ENCODE measurements at places on chromosomes 6 and 20.

- no peak for DNase-seq
Measured at GRCh38 chr6:116018976-116019375, 41.7 kb downstream of the FRK start.

DNA sequence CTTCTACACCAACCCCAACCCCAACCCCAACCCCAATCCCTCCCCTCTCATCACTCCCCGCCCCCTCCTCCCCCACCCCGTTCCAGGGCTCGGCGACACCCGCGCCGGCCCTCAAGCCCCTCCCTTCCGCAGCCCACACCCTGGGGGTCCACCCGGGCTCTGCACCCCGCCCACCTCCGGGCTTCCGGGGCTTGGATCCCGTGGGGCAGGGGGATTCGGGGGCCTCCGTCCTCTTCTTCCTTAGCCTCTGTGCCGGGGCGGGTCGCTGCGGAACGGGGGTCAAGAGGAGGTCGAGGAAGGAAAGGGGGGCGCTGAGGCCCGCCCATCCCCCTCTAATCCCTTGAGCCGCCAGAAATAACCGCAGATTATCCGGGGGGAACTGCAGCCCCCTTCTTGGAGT lies 690 bp downstream of the TULP1 start:
- no peak for DNase-seq

GRCh38 chr20:53874706-53875105 lies 195.7 kb downstream of the BCAS1 start:
- DNase-seq, result no peak

GRCh38 chr6:114586298-114586697 lies 243.5 kb upstream of the HS3ST5 start:
- no peak for DNase-seq

- no peak for DNase-seq
Measured at GRCh38 chr20:33232486-33233072, 3.2 kb upstream of the BPIFA1 start.

GRCh38 chr20:61436667-61437279 lies 184.7 kb downstream of the CDH4 start:
- no peak for DNase-seq

DNA sequence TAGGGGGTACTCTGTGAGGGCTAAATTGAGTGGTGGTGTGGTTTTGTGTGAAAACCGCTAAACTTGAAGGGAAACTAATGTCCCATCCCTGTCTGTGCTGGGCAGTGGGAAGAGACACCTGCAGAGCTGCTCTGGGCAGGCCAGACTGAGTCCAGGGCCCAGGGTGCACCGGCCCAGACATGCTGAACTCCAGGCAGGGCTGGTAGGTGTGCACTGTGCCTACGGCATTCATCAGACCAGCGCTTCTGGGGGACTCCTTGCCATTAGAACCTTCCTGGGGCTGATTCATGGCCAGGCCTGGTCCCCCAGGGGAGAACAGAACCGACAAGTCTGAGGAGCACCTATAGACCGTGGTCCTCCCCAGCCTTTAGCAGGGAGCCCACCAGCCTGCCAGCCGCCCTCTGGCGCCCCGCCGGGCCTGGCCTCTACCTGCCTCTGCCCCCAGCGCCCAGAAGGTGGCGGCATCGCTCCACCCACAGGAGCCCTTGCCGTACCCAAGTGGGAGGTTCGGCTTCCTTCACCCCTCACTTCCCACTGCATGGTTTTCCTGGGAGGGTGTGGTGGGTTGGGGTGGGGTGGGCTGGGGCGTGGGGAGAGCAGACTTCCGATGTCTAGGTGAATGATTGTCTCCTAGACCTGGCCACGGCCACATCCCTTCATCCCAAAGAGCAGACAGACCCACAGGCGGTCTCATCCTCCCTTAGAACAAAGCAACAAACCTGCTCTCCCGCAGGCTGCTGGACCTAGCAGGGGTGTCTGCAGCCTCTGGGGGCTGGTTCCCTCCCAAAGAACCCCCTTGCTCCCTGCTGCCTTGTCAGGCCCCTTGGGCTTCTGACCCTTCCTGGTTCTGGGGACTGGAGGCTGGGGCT lies 15.5 kb downstream of the CCDC167 start:
- DNase-seq, result peak; percentile 5

DNA sequence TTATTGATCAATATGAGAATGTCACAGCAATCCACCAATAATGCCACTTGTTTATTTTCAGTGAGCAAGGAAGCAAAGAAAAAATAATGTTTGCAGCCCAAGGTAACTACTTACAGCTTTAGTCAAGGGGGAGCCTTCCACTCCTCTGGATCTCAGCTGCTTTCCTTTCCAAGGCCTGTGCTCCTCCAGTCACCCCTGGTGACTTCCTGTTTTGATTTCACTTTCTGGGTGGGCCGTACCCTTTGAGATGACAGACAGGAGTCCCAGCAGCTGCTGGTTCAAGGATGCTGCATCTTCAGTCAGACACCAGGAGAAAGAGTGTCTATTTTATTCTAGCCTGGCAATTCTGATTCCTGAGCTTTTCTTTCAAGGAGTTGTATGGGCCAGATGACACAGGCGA lies 5.6 kb upstream of the VNN2 start:
- no peak for DNase-seq

- no peak for DNase-seq
Measured at GRCh38 chr6:89372506-89372901, 20.0 kb upstream of the UBE2J1 start.
